ENCODE measurements at places on chromosomes 12 and 14. TPM values are rescaled to one million over a fixed set of nuclear protein-coding genes. Genes with fewer than 3 reads are reported as not detected.

LUM gene
- 186 TPM for total RNA-seq

SIX1 gene
- 0.12 TPM for total RNA-seq

SLC6A12 gene
- not detected for total RNA-seq

HOXC6 gene
- not detected for total RNA-seq

ZCCHC8 gene
- 20.4 TPM for total RNA-seq

ZNF140 gene
- total RNA-seq: 20.9 TPM

IL26 gene
- not detected for total RNA-seq

C3AR1 gene
- total RNA-seq: 0.12 TPM

SLC35F4 gene
- 0.12 TPM for total RNA-seq

TMEM30B gene
- 0.11 TPM for total RNA-seq

RNASE7 gene
- total RNA-seq: not detected

CCDC177 gene
- total RNA-seq: under 0.01 TPM

DCTN2 gene
- total RNA-seq: 106 TPM

ABCC9 gene
- total RNA-seq: 37.9 TPM

FAM90A1 gene
- total RNA-seq: 0.11 TPM

SIRT4 gene
- total RNA-seq: 2.4 TPM

CCDC38 gene
- not detected for total RNA-seq

RD3L gene
- not detected for total RNA-seq

SCNN1A gene
- total RNA-seq: under 0.01 TPM

CCNK gene
- total RNA-seq: 30.9 TPM

ABHD12B gene
- total RNA-seq: not detected

RNASE4 gene
- total RNA-seq: 15.8 TPM

TCHP gene
- total RNA-seq: 14.8 TPM

PNP gene
- 39.4 TPM for total RNA-seq
